Stimulated activated CD8-positive, alpha-beta memory T cell treated with anti-CD3 and anti-CD28 coated beads, Interleukin-12 subunit alpha, Interleukin-12 subunit beta, amount 100 ng/mL, for 4 hours (primary cell): ENCODE measurements at places on chromosomes 4 and X.

- no peak for DNase-seq
These were observed 34.4 kb upstream of the CCDC160 start for GRCh38 chrX:134202561-134202960.

DNA sequence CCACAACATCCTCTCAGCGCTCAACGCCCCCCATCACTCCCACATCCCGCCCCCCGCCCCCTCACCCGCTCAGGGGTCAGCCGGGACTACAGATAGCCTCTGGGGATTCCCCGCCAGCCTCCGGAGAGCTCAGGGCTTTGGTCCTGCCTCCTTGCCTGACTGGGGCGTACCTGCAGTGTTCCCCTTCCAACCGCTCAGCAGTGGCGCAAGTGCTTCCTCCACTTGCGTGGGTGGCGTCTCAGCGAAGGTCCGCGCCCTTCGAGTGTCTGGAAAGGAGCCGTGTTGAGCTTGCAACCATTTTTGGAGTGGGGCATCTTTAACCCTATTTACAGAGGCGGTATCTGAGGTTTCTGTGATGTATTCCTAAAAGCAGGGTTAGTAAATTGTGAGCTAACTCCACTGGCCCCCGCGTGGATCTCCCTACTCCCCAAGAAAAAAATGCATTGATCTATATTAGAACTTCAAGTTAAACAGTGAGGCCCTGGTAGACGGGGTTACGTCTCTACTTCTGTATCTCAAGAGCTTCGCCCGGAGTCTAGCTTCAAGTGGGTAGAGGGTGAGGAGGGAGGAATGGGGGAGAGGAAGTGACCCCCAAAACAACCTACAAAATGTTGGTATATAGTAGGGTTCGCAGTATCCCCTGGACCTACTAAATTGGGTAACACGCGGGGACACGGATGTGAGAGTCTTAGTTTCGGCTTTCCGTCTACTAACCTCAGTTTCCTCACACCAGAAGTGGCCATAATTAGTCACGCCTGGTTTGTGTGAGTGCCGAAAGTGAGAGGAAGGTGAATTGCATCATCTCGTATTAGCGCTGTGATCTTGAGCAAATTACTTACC lies 16.1 kb downstream of the NKX3-2 start:
- no peak for DNase-seq

- no peak for DNase-seq
These were observed 13.6 kb downstream of the LDB2 start for GRCh38 chr4:16884673-16885460.

- no peak for DNase-seq
These were observed 84.0 kb upstream of the GRPR start for GRCh38 chrX:16039363-16039762.

GRCh38 chr4:169959254-169959653 lies 66.9 kb downstream of the MFAP3L start:
- no peak for DNase-seq

DNA sequence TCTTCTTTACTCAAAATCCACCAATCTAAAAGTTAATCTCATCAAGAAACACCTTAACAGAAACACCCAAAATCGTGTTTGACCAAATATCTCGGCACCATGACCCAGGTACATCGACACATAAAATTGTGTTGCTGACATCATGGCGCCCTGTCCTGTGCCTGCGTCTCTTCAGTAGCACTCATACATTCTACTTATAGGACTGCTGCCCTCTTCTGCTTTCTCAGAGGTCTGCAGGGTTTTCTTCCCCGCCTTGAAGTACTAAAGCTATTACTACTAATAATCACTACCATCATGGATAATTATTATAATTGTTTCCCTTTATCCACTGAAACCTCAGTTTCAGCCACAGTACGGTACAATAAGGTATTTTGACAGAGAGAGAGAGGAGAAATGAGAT lies 1403.1 kb upstream of the TENM3 start:
- no peak for DNase-seq

GRCh38 chr4:109559625-109559982 lies 442 bp upstream of the MCUB start:
- no peak for DNase-seq

GRCh38 chr4:181682367-181683047 lies 560.7 kb upstream of the TENM3 start:
- no peak for DNase-seq
